ENCODE measurements at places on chromosomes 3 and 15.

- DNase-seq = no peak
These were observed 25.3 kb downstream of the PRICKLE2 start for GRCh38 chr3:64199932-64200331.

DNA sequence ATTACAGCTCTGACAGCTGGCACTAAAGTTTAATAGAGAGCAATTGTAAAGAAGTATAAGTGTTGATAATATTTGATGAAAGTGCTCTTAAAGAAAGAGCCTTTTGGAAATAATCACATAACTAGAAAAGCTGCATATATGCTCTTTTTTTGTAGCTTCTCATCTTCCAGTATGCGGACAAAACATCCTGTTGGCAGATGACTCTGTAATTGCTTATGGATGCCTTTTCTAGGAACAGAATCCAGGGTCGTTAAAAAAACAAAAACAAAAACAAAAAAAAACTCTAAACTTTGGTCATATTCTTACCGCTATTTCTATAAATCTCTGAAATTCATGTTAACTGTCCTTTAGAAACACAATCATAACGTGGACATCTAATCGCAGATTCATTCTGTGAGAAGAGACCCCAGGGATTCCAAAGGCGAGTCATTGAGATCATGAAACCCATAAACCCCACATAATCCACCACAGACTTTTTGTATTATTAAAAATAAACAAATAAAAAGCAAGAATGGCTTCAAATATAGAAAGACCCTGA is 109.8 kb downstream of the EPHA3 start:
- no peak for DNase-seq

- DNase-seq = no peak
These were observed 10.6 kb downstream of the FSTL1 start for GRCh38 chr3:120440001-120440703.

GRCh38 chr3:64224826-64225610 is at the start of gene PRICKLE2:
Gene PRICKLE2 (minus strand): TSS chr3:64225466. CDS start chr3:64198927, 26,539 bp downstream.
- no peak for DNase-seq

DNA sequence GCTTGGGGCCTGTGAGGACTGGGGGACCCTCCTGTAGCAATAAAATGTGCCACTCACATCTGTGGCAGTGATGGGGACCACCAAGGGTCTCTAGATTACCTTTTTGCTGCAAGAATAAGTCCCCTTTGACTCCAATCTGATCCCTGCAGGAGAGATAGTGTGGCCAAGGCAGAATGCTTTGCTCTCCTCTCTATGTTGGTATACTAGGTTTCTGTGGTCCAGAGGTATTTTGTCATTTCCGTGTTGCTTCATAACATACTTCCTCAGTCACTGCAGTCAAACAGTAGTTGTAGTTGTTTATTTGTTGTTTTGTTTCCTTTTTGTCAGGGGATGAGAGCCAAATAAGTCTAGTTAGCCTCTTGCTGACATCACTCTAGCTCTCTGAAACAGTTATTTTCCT is 13.1 kb upstream of the NAALADL2 start:
- DNase-seq = no peak

- no peak for DNase-seq
These were observed 108.8 kb upstream of the MME start for GRCh38 chr3:154971341-154971740.

DNA sequence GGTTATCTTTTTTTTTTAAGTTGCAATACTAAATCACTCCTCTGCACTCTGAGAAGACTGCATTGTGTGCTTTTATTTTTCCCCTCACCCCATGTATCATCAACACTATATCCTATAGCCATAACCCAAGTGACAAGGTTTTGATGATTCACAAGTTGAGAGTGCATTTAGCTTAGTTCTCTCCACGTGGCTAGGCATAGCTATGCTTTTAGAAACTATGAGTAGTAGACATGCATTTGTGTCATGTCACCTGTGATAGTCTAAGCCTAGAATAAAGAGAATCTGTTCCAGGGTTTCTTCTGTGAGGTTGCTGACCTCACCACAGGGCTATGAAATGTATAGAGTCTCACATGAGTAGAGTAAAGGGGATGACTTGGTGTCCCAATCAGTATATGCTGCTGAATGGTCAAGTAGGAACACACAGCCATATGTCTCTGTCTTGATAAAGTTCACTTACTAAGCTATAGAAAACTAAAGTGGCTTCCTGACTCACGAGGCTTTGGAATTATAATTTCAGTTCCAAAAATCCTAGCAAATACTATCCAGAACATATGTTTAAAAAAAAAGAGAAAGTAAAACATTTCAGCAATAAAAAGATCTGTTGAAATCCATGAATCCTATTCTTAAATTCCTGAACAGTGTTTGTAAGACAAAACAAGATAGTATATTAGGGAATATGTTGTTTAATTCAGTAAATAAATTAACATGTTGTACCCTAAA is 206.3 kb downstream of the LSAMP start:
- no peak for DNase-seq

DNA sequence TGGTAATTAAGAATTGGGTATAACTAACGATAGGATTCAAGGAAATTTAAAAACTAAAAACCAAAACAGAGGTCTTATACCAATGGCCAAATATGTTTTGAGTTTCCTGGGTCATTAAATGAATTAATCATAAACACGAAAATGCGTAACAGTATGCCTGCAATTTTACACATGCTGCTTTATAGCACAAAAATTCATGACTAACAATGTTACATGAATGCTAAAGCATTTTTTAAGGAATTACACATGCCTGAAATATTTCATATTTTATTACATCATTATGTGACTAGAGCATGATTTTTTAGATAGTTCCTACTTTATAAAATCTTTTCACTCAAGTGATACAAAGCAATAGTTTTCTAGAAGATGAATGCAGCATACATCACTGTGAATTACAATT is 74.7 kb downstream of the ZNF148 start:
- no peak for DNase-seq

GRCh38 chr15:38440353-38441129 is 13.4 kb upstream of the FAM98B start:
- DNase-seq = peak; percentile 39

DNA sequence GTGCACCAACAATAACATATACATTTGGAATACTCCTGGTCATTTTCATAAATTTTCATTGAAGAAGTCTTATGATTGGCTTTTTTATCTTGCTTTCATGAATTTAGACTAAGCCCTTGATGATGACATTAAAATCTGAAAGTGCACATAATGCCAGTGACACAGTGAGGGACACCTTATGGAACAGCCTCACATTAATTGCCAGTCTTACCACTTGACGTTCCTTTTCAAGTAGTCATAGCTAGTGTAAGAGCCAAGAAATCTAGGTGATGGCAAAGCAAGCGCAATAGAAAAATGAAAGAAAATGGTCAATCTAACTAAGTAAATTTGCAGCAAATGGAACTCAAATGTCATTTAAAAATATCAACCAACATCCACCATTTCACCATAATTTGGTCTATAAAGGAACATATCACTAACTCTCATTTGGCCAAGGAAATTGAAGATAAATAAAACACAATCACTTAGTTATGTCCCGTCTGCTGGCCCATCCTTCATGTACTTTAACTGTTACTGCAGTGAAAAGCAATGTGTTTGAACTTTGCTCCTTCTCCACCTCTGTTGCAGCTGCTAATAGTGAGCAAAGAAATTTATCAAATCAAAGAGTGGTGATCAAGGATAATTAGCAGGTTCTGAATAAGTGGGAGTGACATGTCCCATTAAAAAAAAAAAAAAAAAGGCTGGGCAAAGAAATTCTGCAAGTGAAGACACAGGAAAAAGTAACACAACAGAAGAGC is 110.0 kb downstream of the TJP1 start:
- no peak for DNase-seq

GRCh38 chr15:48555241-48555881 is 90.1 kb downstream of the FBN1 start:
- DNase-seq = no peak

DNA sequence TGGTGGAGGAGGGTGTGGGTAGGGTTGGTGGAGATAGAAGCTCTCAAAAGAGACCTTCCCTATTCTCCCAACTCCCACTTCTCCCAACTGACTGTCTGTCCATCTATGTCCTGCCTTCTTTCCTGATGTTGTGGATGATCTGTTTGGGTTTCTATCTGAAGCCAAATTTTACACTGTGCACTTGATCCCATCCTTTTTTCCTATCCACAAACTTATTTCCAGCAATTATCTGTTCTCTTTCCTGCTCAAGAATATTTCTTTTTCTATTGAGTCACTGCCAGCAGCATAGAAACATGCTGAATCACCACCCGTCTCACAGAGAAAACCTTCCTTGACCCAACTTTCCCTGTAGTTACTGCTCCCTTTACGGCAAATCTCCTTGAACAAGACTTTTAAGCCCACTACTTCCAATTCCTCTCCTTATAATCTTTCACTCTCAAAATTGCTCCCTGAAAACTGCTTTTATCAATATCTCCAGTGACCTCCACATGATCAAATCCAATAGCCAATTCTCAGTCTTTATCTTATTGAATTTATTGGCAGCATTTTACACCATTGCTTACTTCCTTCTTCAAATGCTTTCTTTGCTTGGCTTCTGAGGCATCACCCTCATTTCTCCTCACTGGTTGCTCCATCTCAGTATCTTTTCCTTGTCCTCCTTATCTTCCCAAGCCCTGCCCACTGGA is 141.2 kb upstream of the SLC7A14 start:
- no peak for DNase-seq

DNA sequence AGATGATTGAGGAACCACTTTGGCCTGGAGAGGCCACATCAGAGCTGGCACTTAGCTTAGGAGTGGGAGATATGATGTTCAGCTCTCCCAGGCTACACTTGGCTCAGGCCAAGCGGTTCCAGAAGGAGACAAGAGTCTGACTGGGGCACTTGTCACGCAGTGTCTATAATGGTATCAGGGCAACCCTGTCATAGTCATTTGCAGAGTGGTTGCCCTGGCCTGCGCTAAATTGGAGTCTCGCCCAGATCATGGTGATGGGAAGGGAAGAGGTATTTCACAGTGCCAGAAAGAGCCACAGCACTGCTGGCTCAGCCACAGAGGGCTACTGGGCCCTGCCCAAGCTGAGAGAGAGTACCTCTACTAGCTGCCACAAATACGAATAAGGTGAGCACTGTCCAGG is 186.9 kb upstream of the CRBN start:
- no peak for DNase-seq

DNA sequence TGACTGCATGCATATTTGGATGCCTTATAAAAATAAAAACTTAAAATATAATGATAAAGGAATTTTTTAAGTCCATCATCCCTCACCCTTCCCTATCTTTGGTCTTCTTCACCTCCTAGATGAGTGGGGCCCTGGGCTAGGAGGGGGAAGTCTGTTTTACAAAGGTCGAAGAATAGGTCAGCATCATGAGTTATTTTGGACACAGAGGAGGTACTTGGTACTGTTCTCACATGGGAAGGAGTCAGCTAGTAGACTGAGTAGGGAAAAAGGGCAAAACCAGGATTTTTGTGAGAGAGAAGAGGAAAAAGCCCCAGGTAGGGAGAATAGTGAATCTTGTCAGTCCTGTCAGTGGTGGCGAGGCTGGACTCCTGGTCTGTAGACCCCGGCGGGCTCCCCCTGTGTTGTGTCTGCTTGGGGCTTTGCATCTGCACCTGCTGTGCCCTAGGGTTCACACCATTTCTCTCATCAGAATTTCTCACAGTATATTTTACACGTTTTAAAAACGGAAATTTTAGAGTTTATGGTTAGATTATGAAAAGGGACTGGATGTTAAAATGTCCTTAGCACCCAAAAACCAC is 17.2 kb downstream of the GCSAM start:
- no peak for DNase-seq

DNA sequence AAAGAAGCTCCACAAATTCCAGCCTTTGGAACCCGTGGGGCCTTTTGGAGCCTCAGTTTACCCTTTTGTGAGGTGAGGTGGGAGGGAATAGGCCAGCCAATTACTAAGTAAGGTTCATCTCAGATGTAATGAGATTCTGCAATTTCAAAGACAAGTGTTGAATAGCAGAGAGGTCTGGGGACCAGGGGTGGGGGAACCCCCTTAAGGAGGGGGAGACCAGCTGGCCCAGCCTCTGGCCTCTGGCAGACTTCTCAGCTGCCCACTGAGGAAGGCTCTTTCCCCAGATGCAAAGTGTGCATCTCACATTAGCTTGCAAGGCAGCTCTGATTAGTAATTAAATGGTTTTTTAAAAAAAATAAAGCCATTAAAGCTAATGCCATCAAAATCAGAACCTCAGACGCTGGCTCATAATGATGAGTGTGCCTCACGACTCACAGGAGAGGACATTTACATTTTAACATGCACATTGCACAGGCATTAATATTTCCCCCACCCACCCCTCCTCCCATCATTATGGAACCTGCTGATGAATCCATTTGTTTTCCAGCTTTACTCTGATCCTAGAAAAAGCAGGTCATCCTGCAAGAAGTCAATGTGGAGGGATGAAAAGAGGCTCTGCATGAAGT is 176.7 kb upstream of the TLE3 start:
- DNase-seq = no peak

GRCh38 chr15:58994906-58995453 is 7.5 kb downstream of the RNF111 start:
- no peak for DNase-seq

DNA sequence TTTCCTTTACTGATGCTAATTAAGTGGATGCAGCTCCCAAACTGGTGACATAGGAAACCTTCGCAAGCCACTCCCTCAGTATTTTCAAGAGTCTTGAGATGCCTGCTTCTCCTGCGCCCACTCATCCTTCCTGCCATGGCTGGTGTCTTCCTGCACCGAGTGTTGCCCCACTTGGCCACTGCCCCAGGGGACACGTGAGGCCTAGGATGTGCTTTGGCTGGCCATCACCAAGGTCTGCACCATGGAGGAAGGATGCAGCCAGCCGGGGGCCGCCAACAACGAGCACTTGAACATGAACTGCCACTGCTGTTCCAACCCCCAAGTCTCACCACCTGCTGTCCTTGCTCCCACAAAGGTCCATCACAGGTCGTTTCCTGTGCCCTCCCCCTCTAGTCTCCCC is 34.1 kb downstream of the EPHB3 start:
- no peak for DNase-seq

DNA sequence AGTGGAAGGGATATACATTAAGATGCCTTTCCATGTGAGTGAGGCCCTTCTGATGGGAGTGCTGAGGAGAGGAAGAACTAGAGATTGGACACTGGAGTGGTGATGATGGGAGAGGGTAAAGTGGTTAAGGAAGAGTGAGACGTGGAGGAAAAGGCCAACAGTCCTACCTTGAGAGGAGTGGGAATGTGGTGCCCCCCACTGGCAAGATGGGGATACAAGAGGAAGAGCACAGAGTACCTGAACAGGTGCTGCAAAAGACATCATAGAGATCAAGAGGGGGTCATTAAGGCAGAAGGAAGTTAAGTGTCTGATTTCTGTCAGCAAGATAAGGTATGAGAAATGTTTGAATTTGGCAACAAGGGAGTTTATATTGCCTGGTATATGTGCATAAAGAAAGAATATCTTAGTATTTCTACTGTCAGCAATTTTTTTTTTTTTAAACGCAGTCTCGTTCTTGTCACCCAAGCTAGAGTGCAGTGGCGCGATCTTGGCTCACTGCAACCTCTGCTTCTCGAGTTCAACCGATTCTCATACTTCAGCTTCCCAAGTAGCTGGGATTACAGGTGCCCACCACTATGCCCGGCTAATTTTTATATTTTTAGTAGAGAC is 34.0 kb downstream of the ARIH2 start:
- no peak for DNase-seq

Measured in NCI-H1436 (cell line).